Karpas-422 (cell line): ENCODE measurements at places on chromosomes 6 and 20.

- DNase-seq, result no peak
Observed at GRCh38 chr20:44642203-44643153, 9.0 kb downstream of the ADA start.

DNA sequence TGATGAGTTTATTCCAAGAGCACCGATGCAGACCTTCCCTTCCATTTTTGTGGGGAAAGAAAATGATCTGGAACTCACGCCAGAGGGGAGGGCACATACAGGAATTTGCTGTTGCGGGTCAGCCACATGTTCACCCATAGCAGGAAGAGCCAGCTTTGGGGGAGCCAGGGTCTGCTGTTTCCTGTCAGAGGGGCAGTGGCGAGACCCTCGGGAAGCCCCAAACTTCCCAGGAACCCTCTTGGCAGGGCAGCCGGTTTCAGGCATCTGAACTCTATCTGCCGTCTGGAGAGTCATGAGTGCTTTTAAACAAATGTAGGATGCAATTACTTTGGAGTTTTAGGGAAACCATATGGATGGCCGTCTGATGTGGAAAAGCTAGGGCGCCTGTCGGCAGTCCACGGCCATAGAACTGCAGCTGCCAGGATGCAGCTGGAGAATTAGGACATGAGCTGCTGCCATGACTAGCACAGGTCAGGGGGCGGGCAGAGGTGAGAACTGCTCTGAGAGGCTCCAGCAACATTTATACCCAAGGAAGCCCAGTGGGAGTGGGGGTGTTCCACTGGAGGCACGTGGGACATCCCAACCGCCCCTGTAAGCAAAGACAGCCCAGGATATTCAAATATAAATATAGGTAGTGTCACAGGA, 14.8 kb upstream of the SERPINB9 start:
- DNase-seq, result no peak

- DNase-seq, result no peak
Observed at GRCh38 chr6:140893432-140893831, 1239.3 kb upstream of the GJE1 start.

- DNase-seq, result no peak
Observed at GRCh38 chr6:41286544-41287346, at the start of gene TREM1. TSS of gene TREM1 (minus strand) at chr6:41286682. CDS start at chr6:41286655, 27 bp downstream.

DNA sequence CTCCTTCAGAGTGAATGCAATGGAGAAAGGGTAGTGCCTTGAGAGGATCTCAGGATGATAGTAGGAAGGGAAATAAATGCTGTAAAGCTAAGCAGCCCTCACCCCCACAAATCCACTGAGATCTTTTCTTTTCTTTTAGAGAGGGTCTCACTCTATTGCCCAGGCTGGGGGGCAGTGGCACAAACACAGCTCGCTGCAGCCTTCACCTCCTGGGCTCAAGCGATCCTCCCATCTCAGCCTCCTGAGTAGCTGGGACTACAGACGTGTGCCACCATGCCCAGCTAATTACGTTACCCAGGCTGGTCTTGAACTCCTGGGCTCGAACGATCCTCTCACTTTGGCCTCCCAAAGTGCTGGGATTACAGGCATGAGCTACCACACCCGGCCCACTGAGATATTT, 16.0 kb upstream of the AVP start:
- no peak for DNase-seq

DNA sequence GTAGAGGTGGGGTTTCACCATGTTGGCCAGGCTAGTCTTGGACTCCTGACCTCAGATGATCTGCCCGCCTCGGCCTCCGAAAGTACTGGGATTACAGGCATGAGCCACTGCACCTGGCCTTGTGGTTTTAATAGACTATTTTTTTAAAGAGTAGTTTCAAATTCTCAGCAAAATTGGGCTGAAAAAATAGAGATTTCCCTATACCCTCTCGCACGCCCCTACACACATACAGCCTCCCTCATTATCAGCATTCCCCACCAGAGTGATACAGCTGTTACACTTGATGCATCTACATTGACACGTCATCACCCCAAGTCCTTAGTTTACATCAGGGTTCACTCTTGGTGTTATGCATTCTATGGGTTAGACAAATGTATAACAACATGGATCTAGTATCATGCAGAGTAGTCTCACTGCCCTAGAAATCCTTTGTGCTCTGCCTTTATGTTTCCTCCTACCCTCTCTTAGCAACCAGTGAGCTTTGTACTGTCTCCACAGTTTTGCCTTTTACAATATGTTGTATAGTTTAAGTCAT, 103.6 kb downstream of the CDYL start:
- no peak for DNase-seq

DNA sequence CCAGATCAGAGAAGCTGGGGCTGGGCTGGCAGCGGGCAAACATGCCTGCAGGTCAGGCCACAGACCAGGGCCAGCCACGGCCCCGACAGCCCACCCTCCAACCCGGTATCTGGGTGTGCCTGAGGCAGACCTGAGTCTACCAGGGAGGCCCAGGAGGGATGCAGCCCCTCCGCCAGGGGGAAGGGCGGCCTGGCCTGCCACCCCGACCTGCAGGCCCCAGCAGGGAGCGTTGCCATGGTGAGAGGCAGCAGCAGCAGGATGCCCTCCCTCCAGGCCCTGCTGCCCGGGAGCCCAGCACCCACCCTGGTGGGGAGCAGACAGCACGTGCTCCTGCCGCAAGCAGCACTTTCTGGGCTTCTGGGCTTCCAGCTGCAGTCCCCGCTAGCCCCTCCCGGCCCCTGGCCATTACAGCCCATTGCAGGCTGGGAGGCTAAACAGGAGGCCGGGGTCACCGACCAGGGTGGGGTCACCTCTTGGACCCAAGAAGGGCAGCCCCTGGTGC, 3.8 kb upstream of the EEF1A2 start:
- no peak for DNase-seq
